Erythroblast (primary cell): ENCODE measurements at places on chromosomes 1 and 21.
A peak's percentile ranks its signal among the peaks of the same experiment; 100 is the strongest.

DNA sequence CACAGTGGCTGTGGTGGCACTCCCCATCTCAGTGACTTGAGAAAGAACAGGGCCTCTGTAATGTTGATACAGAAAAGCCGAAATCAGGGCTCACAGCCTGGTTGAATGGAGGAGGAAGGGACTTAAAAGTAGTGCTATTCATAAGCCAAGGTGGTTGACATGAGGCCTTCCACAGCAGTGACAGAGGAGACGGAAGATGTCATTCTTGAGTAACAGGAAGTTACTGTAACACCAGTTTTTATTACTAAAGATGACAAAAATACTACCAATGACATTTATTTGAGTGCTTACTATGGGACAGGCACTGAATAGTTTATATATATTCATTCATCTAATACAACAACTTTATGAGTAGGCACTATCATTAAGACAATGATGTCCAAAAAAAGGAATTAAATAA is 52.8 kb upstream of the GNG12 start:
- DNase-seq, result no peak

GRCh38 chr1:41484402-41485241 is at the start of gene EDN2:
EDN2 (minus strand) TSS chr1:41484683; CDS start chr1:41484601, 82 bp downstream.
- DNase-seq, result no peak

- no peak for DNase-seq
These were observed 347.0 kb upstream of the AJAP1 start for GRCh38 chr1:4307468-4307845.

DNA sequence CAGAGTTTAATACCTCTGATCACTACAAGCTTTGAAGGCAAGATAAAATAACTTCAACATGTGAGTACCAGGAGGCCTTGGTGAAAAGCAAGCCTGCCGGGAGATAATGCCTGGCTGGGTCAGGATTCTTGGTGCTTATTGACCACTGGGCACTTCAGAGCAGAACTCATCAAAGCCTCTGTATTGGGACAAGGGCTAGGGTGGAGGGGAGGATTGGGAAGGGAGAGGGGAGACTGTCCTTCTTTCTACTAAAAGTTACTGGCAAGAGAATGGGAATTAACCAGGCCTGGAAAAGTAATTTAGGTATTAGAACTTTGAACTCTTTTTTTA is 35.2 kb downstream of the NEK2 start:
- no peak for DNase-seq

DNA sequence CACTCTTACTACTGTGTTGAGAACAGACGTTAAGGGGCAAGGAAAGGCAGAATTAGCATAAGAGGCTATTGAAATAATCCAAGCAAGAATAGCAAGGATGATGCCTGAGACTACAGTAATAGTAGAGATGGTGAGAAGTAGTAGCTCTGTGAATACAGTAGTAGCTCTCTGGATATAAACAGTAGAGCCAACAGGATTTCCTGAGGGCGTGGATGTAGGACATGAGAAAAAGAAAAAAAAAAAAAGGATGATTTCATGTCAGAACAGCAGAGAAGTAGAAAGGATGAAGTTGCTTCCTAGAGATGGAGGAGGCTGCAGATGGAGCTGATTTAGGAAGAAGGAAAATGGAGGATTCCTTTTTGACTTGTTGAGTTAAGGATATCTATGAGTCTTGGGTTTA is 112.3 kb downstream of the OMA1 start:
- no peak for DNase-seq

GRCh38 chr21:34513129-34513675 is 1.2 kb upstream of the KCNE1 start:
- DNase-seq, result no peak

DNA sequence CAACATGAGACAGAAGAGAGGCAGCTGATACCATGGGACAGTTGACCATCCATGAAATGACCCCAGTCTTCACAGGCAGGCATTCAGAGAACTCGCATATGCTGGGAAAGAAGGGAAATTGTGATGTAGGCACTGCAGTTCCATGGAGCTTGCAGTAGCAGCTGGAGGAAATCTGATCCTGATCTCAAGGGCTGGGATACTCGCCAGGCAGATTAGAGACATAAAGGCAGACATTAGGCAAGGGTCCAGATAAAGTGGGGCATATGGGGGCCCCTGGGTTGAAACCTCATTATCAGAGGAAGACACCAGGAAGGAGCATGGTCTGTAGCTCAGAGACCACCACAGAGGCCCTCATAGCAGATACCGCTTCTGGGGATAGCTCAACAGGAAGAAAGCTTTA is 48.7 kb upstream of the TNR start:
- DNase-seq, result peak; percentile 6

GRCh38 chr1:224052772-224053171 is 61.1 kb upstream of the FBXO28 start:
- DNase-seq, result no peak

DNA sequence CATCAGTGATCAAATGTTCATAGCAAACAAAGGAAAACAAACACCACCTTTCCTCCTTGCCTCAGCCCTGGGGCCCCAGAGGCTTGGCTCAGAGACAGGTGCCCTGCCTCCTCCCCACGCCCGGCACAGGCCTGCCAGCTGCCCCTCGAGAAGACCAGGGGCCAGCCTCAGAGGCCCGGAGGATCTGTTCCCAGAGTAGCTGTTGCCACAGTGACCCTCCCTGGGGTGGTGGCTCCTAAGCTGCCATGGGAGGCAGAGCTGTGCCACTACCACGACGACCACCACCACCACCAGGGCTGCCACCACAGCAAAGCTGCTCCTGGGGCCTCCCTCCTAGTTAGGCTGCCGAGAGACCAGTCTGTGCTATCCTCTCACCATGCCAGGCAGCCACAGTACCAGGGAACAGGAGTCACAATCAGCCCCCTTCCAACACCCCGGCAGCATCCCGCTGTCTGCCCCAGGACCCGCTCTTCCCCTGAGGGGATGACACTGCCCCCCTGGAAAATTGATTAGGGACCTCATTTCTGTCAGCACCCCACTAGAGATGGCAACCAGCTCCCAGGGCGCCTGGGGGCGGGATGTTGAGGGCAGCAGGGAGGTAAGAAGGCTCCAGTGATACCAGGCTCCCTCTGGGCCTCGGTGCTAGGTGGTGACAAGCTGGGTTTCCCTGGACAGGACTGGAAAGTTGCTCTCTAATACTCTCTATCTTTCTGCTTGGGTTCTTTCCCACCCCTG is 30.5 kb downstream of the KCNC4 start:
- no peak for DNase-seq
